ENCODE measurements at places on chromosomes 12 and 14. TPM values are rescaled to one million over a fixed set of nuclear protein-coding genes. Genes with fewer than 3 reads are reported as not detected.

The KRT82 gene
- not detected for total RNA-seq

The BMP4 gene
- 56.4 TPM for total RNA-seq

The ABCC9 gene
- not detected for total RNA-seq

The NR1H4 gene
- 147 TPM for total RNA-seq

The SRRM4 gene
- not detected for total RNA-seq

The TOX4 gene
- 71.8 TPM for total RNA-seq

The PPFIBP1 gene
- total RNA-seq: 32.0 TPM

The DNAI7 gene
- not detected for total RNA-seq

The NT5DC3 gene
- 6.6 TPM for total RNA-seq

The CLEC4C gene
- not detected for total RNA-seq

The RIPK3 gene
- not detected for total RNA-seq

- no peaks in the 10 kb centered on the region for H3K36me3 ChIP-seq
- no peak overlapping the region for H3K27ac ChIP-seq
- H3K4me3 ChIP-seq: no peak overlapping the region
- no peaks in the 10 kb centered on the region for H3K27me3 ChIP-seq
- peaks cover 19% of the 10 kb centered on the region for H3K4me1 ChIP-seq
Observed at GRCh38 chr12:75881920-75882319, 149.7 kb downstream of the PHLDA1 start.

GRCh38 chr12:56930241-56930640, 4.0 kb downstream of the SDR9C7 start:
- H3K27ac ChIP-seq: no peak overlapping the region
- H3K36me3 ChIP-seq: no peaks in the 10 kb centered on the region
- H3K4me1 ChIP-seq: peaks cover 20% of the 10 kb centered on the region
- DNase-seq: no peak
- H3K4me3 ChIP-seq: no peak overlapping the region

GRCh38 chr12:96989916-96990315, 82.9 kb downstream of the NEDD1 start:
- H3K36me3 ChIP-seq: no peaks in the 10 kb centered on the region
- H3K27ac ChIP-seq: no peak overlapping the region
- peaks cover 1% of the 10 kb centered on the region for H3K27me3 ChIP-seq
- no peak overlapping the region for H3K4me3 ChIP-seq

GRCh38 chr14:89862856-89863255, 91.7 kb downstream of the EFCAB11 start:
- peaks cover 3% of the 10 kb centered on the region for H3K36me3 ChIP-seq
- H3K4me1 ChIP-seq: no peaks in the 10 kb centered on the region
- no peaks in the 10 kb centered on the region for H3K27me3 ChIP-seq
- DNase-seq: no peak
- no peak overlapping the region for H3K4me3 ChIP-seq
- no peak overlapping the region for H3K27ac ChIP-seq

- H3K4me3 ChIP-seq: no peak overlapping the region
- no peak for DNase-seq
- peaks cover 58% of the 10 kb centered on the region for H3K4me1 ChIP-seq
- no peaks in the 10 kb centered on the region for H3K36me3 ChIP-seq
- peak overlapping the region; percentile 9 for H3K27ac ChIP-seq
Observed at GRCh38 chr12:1662761-1663439, 28.0 kb upstream of the ADIPOR2 start.

DNA sequence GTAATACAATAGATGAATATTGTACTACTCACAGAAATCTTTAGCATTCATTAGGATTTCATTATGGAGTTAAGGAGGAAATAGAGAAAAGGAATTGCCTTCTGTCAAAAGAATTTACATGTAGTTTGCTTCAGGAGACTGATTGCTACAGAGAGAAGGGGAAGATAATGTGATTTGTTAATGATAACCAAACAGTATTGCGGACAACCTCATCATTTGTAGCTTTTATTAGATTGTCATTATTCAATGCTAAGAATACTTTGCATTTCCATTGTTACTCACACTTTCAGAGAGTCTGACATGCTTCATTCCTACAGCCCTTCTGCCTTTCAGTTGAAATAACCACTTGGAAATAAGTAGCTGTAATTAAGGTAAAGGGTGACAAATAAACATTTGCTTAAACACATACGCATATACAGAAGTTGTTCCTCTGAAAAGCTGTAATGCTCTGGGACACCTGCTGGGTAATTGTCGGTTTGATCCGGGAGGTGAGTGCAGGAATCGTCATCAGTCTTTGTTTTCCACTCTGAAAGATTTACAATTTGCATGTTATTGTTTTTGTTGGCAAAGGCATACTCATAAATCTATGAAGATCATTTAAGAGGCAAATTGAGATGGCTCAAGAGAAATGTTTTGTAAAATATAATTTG, 600.2 kb downstream of the TRHDE start:
- no peak overlapping the region for H3K27ac ChIP-seq
- no peaks in the 10 kb centered on the region for H3K36me3 ChIP-seq
- DNase-seq: no peak

DNA sequence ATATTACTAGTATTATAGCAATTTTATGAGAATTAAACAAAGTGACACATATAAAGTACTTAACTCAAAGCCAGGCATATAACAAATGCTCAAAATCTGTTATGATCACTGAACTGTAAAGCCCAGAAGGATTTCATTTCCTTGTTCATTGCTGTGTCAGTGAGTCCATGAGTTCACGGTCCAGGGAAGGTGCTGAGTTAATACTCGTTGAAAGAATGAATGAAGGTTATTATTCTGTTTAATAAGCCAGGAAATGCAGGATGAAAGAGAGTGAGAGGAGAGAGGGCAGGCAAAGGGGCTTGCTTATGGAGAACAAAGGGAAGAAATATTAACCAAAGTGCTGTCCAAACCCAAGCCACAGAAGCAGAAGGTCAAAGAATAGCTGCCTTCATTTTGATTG, 40.2 kb upstream of the NT5DC3 start:
- no peaks in the 10 kb centered on the region for H3K36me3 ChIP-seq
- H3K27me3 ChIP-seq: peaks cover 10% of the 10 kb centered on the region
- peak; percentile 34 for DNase-seq
- H3K4me1 ChIP-seq: peaks cover 46% of the 10 kb centered on the region

GRCh38 chr12:115569345-115570068, 708.0 kb downstream of the MED13L start:
- H3K4me3 ChIP-seq: no peak overlapping the region
- H3K27ac ChIP-seq: no peak overlapping the region
- H3K4me1 ChIP-seq: no peaks in the 10 kb centered on the region
- H3K27me3 ChIP-seq: peaks cover 1% of the 10 kb centered on the region
- H3K36me3 ChIP-seq: no peaks in the 10 kb centered on the region

DNA sequence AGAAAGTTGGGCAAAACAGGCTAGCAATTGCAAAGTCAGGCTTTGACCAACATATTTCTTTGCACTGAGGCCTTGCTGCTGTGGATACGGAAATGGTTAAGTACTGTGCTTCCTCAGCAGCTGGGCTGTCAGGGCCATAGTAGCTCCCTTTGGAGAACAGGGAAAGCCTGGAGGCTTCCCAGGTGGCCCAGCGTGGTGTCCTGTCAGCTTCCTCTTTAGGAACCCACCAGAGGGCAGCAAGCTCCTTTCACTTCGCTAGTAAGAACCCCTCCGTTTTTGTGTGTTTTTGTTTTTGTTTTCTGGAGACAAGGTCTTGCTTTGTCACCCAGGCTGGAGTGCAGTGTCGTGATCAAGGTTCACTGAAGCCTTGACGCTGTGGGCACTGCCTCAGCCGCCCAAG, 1.7 kb upstream of the CFAP251 start:
- H3K4me3 ChIP-seq: no peak overlapping the region
- no peak for DNase-seq
- peaks cover 32% of the 10 kb centered on the region for H3K36me3 ChIP-seq
- H3K4me1 ChIP-seq: no peaks in the 10 kb centered on the region
- no peak overlapping the region for H3K27ac ChIP-seq

DNA sequence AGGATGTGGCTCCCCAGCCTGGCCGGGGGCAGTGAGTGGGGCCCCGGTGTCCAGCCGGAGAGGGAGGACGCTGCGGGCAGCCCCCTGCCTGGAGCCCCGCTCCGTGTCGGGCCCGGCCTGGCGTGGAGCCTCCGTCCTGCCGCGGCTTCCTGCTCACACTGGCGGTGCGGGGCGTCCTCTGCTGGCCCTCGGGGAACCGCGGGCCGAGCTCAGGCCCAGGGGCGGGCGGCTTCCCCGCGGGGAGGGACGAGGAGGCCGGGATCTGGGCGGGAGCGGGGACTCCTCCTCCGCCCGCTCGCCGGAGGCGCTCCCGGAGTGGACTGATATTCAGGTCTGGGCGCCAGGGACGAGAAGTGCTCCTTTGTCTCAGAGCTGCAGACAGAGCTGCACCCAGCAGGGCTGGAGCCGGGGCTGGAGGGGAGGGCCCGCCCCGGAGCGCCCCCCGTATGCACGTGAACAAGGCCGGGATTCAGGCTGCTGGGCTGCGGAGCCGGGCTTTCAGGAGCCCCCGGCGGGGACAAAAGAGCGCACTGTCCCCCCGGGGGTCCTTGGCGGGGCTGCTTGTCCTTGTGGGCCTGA, 2.2 kb downstream of the MMP17 start:
- H3K27me3 ChIP-seq: peaks cover 50% of the 10 kb centered on the region
- peaks cover 59% of the 10 kb centered on the region for H3K4me1 ChIP-seq
- peak; percentile 43 for DNase-seq
- H3K4me3 ChIP-seq: peak overlapping the region; percentile 54
- H3K27ac ChIP-seq: no peak overlapping the region

- H3K4me3 ChIP-seq: no peak overlapping the region
- no peak overlapping the region for H3K27ac ChIP-seq
- no peak for DNase-seq
Observed at GRCh38 chr14:24881116-24881893, 168.6 kb downstream of the STXBP6 start.

GRCh38 chr12:74988156-74988555, 221.5 kb downstream of the KCNC2 start:
- H3K27me3 ChIP-seq: no peaks in the 10 kb centered on the region
- no peak overlapping the region for H3K4me3 ChIP-seq
- no peak for DNase-seq
- H3K4me1 ChIP-seq: no peaks in the 10 kb centered on the region
- no peaks in the 10 kb centered on the region for H3K36me3 ChIP-seq

DNA sequence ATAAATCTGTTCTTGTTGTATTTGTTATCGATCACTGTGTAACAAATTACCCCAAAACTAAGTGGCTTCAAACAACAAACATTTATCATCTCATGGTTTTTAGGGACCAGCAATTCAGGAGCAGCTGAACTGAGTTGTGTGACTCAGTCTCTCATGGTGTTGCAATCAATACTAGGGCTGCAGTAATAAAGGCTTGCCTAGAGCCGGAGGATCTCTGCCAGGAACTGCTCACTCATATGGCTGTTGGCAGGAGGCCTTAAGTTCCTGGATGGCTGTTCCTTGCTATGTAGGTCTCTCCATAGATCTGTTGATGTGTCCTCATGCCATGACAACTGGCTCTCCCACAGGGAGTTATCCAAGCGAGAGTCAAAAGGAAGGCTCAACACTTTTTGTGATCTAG, 3.8 kb upstream of the PSMC6 start:
- no peaks in the 10 kb centered on the region for H3K36me3 ChIP-seq
- no peak overlapping the region for H3K27ac ChIP-seq

DNA sequence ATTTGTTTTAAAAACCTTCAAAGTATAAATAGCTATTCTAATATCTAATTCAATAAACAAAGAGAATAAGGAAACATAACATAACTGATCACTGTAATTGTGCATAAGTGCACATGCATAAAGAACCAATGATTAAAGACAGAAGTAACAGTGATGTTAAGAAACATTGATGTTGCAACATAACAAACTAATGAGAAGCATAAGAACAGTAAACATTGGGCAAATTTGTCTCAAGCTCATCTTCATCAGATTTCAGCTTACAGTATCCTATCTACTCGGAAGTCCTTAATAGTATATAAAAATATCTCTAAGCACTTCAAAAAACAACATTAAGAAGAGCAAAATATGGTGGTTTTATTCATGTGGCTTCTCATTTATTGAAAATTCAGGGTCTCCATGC, 97.6 kb downstream of the GARIN6 start:
- no peaks in the 10 kb centered on the region for H3K4me1 ChIP-seq
- no peak for DNase-seq
- no peak overlapping the region for H3K4me3 ChIP-seq
- H3K27me3 ChIP-seq: no peaks in the 10 kb centered on the region
- no peak overlapping the region for H3K27ac ChIP-seq

- DNase-seq: no peak
- no peak overlapping the region for H3K4me3 ChIP-seq
- H3K27me3 ChIP-seq: peaks cover 2% of the 10 kb centered on the region
- peaks cover 19% of the 10 kb centered on the region for H3K4me1 ChIP-seq
Observed at GRCh38 chr14:92490239-92490959, 23.2 kb upstream of the RIN3 start.

DNA sequence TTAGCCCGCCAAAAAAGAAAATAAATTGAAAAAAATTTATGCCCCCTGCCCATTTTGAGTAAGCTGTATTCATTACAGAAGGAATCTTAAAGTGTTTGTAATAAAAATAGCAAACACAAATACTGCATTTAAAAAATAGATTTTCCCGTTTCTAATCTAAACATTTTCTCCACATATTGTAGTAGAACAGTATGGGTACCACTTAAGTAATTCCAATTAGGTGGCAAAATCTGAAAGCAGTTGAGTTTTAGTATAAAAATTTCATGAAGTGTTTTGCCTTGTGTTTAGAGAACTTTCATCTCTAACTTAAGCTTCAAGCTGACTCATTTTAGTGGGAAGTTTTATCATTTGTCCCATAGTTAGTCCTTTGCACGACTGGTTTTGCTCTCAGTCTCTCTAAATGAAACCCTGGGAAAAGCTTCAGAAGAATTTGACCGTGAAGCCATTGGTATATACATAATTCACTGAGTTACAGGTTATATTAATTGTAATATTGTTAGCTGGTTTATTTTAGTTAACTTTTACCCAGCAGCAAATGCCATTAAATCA, 214.6 kb downstream of the ERC1 start:
- no peaks in the 10 kb centered on the region for H3K36me3 ChIP-seq
- no peaks in the 10 kb centered on the region for H3K4me1 ChIP-seq
- no peak overlapping the region for H3K27ac ChIP-seq
- DNase-seq: no peak
- H3K27me3 ChIP-seq: no peaks in the 10 kb centered on the region
